ENCODE measurements at places on chromosomes 3 and 15.

DNA sequence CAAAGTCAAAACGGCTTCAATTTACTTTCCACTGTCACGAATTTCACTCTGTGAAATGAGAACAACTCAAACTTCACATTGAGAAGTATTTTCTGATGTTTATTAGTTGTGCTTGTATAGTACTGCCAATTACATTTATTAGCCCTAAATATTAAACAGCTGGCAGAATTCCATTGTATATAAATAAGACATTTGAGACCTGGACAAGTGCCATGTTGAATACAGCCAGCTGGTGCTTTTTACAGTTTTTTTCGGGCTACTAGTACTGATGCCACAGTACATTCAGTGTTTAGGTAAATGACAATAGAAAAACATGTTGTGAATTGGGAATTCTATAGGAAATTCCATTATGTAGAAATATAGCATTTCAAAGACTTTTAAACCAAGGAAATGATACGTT, 79.0 kb downstream of the EPHA3 start:
- DNase-seq, result no peak

GRCh38 chr3:14235003-14235911, 56.6 kb downstream of the LSM3 start:
- peak; percentile 33 for DNase-seq

- no peak for DNase-seq
Observed at GRCh38 chr3:143203142-143203541, 83.6 kb downstream of the CHST2 start.

- no peak for DNase-seq
Observed at GRCh38 chr3:42276141-42277132, 10.5 kb upstream of the CCK start.

DNA sequence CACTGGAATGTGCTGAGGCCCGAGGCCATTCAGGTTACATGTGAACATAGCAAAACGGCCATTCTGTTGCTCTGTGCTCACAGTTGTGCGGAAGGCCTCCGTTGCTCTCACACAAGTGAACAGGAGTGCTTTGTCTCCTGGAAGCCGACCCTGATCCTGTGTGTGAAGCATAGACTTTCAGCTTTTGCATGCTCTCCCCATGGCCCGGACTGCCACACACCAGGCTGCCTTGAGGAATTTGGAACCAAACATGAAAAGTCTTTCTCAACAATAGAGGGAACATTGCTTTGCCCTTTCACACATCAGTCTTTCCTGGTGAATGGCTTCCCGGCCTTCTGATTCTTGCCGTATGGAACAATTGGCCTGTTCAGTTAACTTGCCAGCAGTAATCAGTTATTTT, 154.8 kb upstream of the LRIG1 start:
- no peak for DNase-seq

- peak; percentile 43 for DNase-seq
Observed at GRCh38 chr3:38084334-38085310, 45.6 kb downstream of the DLEC1 start.

- DNase-seq, result no peak
Observed at GRCh38 chr3:17552351-17552750, 190.1 kb downstream of the TBC1D5 start.
